ENCODE measurements at places on chromosomes 2 and 18.

GRCh38 chr2:51065276-51065675, 33.3 kb upstream of the NRXN1 start:
- no peak for DNase-seq

- DNase-seq, result no peak
Measured at GRCh38 chr2:227479865-227480475, 8.0 kb downstream of the AGFG1 start.

DNA sequence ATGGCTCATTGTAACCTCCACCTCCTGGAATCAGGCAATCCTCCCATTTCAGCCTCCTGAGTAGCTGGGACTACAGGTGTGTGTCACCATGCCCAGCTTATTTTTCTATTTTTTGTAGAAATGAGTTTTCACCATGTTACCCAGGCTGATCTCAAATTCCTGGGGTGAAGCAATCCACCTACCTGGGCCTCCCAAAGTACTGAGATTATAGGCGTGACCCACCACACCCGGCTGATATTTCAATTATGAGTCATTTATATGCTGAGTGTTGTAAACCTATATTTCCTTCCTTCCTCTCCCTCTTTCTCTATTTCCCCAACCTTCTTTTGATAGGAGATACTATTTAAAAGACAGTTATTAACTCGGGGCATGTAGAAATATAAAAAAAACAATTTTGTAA, 469.6 kb upstream of the ID2 start:
- DNase-seq, result no peak

DNA sequence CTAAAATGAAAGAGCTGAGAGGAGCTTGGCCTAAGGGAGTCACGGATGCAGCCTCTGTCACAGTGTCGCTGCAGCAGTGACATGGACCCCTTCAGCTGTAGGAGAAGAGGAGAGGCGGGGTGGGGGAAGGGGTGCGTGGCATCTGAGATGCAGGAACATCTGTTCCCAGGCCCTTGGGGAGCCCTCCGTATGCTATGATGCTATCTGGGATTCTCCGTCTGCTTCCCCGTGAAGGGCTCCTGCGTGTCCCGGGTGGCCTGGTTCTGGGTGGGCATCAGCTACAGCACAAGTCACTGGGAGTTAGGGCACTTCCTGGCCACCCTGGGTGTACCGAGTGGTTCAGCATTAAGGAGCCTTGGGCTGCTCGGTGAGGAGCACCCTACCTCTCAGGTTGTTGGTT, 35.6 kb upstream of the B3GNT7 start:
- no peak for DNase-seq

DNA sequence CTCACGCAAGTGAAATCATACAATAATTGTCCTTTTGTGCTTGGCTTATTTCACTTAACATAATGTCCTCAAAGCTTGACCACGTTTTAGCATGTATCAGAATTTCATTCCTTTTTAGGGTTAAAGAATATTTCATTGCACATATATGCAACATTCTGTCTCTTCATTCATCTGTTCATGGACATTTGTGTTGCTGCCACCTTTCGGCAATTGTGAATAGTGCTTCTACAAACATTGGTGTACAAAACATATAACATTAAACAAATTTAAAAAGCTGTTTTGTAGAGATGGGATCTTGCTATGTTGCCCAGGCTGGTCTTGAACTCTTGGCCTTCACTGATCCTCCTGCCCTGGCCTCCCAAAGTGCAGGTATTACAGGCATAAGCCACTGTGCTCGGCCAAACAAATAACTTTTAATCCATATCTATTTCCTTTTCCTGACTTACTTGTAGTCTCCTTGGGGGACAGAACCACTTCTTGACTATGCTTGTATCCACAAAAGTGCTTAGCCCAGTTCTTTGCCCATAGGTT, 209.3 kb downstream of the SLC4A3 start:
- DNase-seq, result no peak

GRCh38 chr18:74963820-74964446, 245.0 kb downstream of the PTGR3 start:
- DNase-seq, result peak; percentile 16

DNA sequence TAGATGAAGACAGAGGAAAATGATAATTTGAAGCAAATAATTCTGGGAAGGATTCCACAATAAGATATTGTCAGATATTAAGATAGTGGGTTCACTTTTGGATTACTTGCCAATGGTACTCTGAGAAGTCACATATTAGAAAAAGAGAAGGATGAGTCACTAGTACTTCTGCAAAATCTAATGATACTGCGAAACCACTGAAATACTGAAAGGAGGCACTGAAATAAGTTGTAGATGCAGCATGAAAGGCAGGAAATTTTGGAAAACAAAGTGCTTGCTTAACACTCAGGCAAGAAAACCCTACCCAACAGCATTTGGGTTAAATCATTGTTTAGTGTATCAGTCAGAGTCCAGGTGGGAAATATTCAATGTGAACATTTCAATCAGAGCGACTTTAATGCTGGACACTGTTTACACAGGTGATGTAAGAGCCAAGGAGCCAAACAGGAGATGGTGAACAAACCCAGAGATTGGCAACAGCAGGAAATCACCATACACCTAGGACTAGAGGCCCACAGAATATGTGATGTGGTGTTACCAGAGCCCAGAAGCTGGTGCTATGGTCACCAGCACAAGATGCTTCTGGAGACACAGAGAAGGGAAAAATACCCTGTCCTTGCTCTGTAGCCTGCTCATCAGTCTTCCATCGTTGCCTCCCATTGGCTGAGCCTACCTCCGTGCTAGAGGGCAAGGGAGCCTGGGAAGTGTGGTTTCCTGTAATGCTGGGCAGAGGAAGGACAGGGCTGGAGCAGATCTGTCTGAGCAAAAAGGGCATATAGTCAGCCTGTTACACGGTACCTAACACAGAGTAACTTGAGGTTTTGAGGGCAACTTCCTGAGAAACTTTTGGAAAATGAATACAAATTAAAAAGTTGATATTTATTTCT, 204.7 kb upstream of the ITGA4 start:
- DNase-seq, result no peak

DNA sequence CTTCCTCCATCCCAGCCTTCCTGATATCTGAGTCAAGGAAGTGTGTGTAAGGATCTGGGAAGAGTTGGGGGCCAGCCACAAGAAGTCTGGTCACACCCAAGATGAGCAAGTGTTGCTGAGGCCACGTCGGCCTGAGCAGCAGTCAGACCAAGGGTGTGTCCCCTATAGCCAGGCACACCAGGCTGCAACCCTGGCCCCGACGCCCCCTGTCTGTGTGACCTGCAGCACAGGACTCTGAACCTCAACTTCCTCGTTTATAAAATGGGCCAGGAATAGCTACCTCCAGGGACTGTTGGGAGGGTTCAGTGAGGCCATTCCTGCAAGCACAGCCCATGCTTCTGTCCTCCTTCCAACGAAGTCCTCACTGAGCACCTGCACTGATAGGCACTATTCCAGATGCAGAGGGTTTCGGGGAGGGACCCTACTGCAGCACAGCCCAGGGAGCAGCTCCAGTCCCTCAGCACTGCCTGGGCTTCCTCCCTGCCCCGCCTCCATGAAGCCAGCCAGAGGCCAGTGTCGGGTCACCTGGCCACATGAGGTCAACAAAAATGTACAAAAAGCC, 13.3 kb downstream of the LIMS2 start:
- no peak for DNase-seq

DNA sequence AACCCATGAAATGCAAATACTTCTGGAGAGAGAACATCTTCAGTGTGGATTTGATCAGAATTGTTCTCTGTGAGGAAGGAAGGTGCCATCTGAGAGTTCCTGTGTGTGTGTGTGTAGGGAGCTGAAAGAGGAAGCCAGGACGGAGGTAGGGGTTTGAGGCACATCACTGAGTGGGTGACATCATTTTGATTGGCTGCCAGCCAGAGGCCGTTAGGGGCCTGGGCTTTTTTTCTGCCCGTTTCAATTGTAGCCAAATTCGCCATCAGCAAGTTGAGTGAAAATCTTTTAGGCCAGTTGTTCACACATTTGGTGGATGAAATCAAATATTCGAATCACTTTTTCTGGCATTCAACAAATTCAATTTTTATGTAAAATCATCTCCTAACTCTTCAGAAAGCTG, 48.9 kb downstream of the TSN start:
- DNase-seq, result no peak

DNA sequence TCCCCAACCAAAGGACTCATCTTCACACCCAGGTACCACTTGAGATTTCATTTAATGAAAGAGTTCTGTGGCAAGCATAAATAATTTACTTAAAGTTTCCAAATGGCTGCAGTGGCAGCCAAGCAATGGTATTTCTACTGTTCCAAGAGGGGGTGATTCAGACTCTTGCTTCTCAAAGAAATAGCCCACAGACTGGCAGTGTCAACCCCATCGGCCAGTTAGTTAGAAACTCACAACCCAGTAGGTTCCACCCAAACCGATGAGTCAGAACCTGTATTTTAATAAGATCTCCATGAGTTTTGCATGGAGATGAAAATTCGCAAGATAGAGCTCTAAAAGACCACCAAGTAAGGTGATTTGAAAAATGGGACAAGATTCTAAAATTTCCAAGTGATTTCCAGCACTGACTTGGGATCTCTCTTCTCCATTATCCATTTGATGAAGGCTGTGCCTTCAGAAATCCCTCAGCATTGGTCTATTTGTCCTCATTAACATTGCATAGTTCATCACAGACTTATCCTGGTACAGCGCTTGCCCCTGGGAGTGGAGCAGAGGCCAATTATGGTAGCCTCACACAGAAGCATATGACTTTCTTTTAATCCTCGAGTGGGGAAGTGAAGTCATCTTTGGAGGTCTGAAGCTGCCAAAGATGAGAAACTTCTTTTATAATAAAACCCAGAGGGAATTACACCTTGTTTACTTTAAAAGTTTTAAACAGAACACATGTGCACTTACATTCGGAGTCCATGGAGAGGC, 361.4 kb upstream of the ID2 start:
- no peak for DNase-seq

DNA sequence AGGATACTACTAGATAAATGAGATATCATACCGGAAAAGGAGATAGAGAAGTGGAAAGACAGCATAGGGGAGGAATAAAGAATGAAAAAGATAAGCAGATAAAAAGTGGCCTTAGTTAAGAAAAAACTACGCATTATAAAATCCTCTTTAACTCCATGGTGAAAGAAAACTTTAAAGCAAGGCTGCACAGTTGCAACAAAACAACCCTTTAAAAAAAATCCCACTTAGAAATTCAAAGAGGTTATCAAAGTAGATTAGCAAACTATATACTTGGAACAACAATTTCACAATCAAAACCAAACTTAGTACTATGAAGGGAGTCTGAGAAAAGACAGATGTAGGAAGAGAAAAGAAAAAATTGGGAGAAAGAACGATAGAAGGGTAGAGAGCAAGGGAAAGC, 133.4 kb upstream of the OSR1 start:
- no peak for DNase-seq

- no peak for DNase-seq
Measured at GRCh38 chr2:119958670-119959268, 54.1 kb upstream of the EPB41L5 start.

DNA sequence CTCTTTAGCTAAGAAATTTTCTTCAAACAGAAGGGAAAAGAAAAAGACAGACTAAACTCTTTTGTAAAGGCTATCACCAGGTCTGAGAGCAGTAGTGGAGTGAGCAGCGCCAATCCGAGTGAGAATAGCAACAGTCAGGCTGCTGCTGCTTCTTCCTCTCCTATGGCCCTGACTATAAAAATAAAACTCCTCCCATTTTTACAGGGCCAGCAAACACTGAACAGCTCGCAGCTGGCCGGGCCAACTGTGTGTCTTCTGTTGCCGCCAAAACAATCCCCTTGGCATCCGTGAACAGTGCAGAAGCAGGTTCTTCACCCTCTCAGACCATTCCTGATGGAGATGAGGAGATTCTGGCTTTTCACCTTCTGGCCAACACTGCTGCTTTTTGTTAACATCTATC, 124.5 kb downstream of the CNTNAP5 start:
- no peak for DNase-seq

DNA sequence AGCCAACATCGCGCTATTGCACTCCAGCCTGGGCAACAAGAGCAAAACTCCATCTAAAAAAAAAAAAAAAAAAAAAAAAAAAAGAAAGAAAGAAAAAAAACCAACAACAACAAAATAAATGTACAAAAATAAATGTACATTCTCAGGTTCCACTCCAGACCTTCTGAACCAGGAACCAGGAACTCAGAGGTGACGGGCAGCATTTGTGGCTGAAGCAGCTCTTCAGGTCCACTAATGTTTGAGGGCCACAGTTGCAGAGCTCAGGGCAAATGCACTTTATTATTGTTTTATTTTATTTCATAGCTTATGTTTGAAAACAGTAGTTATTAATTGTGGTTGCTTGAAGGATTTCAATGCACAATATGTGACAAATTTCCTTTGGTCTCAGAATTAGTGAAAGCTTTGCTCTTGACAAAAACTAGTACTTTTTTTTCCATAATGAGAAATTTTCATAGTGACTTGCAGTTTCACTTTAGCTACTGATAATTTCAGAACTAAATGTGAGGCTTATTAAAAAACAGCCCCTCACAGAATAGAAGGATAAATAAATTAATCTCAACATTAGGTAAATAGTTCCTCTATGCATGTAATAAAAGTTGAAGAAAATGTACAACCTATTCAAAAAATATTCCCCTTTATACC, 378.4 kb upstream of the SPHKAP start:
- DNase-seq, result no peak

DNA sequence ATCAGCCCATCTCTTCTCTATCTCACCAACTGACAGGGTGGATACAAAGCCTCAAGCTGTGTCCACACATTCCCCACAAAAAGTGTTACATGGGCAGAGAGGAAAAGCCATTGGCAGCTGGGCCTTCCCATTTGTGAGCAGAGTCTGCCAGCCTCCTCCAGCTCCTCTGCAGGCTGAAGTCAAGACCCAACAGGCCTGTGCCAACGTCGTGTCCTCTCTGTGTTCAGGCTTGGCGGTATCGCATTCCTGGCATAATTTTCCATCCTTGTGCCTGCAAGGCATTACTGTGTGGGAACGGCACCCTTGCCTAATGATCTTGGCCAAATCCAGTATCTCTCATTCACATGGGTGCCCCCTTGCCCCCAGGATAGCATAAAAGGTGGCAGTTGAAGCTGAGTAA, 41.5 kb upstream of the APCDD1 start:
- no peak for DNase-seq

DNA sequence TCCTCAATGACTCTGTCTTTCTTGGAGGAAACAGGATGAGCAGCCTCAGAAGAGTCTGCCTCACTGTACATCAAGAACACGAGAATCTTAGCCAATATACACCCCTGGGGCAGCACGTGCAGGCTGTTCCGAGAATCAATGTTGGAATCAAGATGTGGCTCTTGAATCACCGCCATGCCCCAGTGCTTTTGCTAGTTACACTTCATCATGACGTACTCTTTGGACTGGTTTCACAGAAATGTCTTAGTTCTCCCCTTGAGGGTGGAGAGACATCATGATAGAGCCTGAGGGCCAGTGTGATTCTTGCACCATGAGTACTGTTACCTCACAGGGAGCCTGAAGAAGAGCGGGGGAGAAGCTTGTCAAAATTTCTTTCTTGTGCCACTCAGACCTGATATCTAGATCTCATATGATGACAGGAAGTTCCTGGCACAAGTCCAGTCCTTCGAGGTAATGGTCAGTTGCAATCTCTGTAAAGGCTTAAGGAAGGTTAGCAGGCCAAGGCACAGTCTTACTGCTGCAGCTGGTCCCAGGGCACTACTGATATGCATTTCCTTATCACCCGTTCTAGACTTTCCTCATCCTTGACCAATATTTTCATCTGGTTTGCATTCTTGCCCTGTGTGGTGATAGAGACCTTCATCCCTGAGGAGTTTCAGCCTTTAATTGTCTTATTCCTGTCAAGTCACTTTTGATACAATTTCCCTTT, 28.2 kb upstream of the STAT4 start:
- no peak for DNase-seq

GRCh38 chr2:189514104-189514503, 66.5 kb downstream of the SLC40A1 start:
- no peak for DNase-seq
